Aorta (tissue), 5 donors: ENCODE measurements at places on chromosomes 5 and 9. TPM values are rescaled to one million over a fixed set of nuclear protein-coding genes. Genes with fewer than 3 reads are reported as not detected.

DNA sequence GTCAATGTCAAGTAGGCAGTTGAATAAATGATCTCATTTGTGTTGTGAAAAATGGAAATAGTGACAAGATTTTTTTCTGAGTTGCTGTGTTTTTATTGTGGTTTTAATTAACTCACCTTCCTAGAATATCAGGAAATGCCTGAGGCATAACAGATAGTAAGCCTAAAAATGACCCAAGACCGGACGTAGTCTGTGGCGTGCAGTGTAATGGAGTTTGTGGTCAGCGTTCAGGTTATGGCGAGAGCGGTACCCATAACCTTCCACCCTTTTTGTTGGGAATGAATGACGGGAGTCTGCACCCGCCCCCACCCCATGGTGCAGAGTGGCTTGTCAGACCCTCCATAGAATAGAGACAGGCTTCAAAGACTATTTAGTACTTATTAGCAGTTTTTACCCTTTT, 119.3 kb downstream of the GALNT10 start:
- H3K4me1 ChIP-seq, result no peaks in the 10 kb centered on the region
- H3K36me3 ChIP-seq, result no peaks in the 10 kb centered on the region

- H3K27me3 ChIP-seq, result no peaks in the 10 kb centered on the region
- H3K36me3 ChIP-seq, result no peaks in the 10 kb centered on the region
- H3K4me3 ChIP-seq, result no peak overlapping the region
- no peak for DNase-seq
- no peak overlapping the region for H3K27ac ChIP-seq
- H3K4me1 ChIP-seq, result peaks cover 2% of the 10 kb centered on the region
Observed at GRCh38 chr5:14699807-14700400, 35.4 kb downstream of the OTULIN start.

The SNCB gene
- not detected for polyA plus RNA-seq

DNA sequence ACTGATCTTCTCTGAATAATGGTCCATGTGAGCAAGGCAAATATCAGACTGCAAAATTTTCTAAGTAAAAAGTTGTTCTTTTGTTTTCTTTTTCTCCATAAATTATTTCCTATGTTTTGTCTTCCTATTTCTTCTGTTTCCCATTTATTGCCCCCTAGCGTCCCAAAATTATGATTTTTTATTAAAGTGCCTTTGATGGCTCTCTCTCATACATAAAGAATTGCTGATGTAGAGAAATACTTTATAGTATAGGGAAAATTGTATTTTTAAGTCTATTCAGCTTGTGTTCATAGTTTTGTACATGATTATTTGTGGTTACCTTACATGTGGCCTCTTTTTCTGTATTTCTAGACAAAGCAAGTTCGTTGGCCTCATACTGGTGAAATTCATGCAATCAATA, 1031.2 kb downstream of the EFNA5 start:
- H3K36me3 ChIP-seq, result no peaks in the 10 kb centered on the region
- no peaks in the 10 kb centered on the region for H3K4me1 ChIP-seq
- H3K4me3 ChIP-seq, result no peak overlapping the region
- no peaks in the 10 kb centered on the region for H3K27me3 ChIP-seq
- DNase-seq, result no peak

DNA sequence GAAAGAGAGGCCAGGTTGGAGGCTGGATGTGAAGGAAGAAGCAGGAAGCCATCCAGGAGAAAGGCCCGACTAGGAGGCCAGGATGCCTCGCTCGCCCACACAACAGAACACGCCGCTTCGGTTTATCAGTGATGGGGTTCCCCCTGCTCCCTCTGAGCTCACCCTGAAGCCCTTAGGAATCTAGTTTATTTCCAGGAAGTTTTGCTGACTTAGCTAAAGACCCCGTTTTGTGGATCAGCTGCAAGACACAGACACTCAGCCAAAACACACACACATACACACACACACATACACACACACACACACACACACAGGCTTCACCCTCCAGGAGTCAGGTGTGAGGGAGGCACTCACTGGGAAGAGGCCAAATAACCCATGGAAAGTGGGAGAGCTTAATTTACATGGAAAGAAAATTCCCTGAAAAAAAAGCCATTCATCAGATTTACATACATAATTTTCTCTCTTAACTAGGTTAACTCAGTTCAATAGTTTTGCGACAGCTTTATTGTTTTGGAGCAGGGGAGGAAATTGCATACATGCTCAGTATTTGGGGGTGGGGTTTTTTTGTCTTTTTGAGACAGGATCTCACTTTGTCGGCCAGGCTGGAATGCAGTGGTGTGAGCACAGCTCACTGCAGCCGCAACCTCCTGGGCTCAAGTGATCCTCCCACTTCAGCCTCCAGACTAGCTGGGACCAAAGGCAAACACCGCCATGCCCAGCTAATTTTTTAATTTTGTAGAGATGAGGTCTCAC, 92.7 kb upstream of the HAND1 start:
- H3K27me3 ChIP-seq, result peaks cover 2% of the 10 kb centered on the region
- no peak overlapping the region for H3K4me3 ChIP-seq
- H3K36me3 ChIP-seq, result no peaks in the 10 kb centered on the region

DNA sequence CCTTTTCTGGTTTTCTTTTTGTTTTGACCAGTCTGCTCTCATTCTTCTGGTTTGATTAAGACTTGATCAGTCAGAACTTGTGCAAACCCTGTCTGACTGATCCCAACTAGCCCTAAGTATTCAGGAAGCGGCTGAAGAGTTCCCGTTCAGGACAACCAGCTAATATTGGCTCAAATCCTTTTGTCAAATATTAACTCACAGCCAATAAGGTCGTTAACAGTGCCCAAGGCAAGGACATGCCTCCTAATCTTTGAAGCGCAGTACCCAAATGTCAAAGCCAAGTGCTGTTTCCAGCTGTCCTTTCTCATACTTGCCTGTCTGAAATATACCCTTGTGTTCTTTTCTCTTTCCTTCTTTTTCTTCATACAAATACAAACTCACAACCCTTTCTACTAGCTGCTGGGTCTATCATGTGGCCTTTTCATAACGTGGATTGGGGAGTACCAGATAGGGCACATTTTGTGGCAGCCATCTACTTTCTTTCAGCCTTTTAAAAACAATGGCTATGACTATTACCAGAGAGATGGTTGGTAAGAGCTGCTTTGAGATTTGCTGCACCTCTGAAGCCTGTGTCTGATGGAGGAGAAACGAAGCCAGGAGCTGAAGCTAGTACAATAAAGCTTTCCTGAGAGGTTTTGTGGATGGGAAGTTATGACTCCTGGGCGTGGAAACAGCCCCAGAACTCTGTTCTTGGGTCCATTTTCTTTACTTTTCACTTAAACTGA, 266.4 kb upstream of the ZNF608 start:
- no peak overlapping the region for H3K27ac ChIP-seq
- H3K36me3 ChIP-seq, result no peaks in the 10 kb centered on the region
- H3K4me1 ChIP-seq, result no peaks in the 10 kb centered on the region
- no peak overlapping the region for H3K4me3 ChIP-seq
- no peaks in the 10 kb centered on the region for H3K27me3 ChIP-seq

- H3K27me3 ChIP-seq, result no peaks in the 10 kb centered on the region
- H3K27ac ChIP-seq, result no peak overlapping the region
- peak overlapping the region; percentile 43 for H3K4me3 ChIP-seq
- H3K36me3 ChIP-seq, result no peaks in the 10 kb centered on the region
- no peak for DNase-seq
Observed at GRCh38 chr9:133162861-133163503, 732 bp downstream of the GBGT1 start.

- H3K27ac ChIP-seq, result no peak overlapping the region
- no peaks in the 10 kb centered on the region for H3K36me3 ChIP-seq
- no peak overlapping the region for H3K4me3 ChIP-seq
- H3K4me1 ChIP-seq, result no peaks in the 10 kb centered on the region
Observed at GRCh38 chr5:180990882-180991242, 2.2 kb downstream of the BTNL3 start.
